ENCODE measurements at places on chromosomes 11 and 22.
A peak's percentile ranks its signal among the peaks of the same experiment; 100 is the strongest.

DNA sequence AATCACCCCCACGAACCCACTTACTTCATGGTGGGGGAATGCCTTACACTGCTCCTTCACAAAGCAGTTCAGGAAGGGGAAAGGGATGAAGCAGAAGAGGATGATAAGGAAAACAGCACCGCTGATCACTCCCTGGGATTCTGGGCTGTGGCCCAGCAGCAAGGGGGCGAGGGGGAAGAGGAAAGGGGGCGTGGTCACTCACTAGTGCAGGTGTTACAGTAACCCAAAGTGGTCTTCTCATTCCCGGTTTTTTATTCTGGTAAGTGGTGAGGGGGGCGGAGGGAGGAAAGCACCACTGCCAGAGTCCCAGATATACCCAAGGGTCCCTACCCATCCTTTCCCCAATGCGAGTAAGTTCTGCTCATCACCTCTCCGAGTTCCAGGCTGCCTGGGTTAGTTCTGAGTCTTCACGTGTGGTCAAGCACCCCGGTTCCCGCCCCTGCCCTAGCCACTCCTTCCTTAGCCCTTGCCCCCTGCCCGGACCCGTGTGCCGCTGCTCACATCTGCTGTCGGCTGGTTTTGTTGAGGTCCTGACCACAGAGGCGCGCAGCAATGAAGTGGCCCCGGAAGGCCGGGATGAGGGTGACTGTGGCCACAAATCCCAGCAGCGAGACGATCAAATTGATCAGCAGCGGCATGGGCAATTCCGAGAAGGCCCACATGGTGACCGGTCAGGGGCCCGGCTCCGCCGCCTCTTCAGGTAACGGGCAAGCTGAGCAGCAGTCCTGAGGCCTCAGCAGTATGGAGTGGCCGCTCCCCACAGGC lies 477 bp downstream of the DPAGT1 start:
- DNase-seq = no peak

DNA sequence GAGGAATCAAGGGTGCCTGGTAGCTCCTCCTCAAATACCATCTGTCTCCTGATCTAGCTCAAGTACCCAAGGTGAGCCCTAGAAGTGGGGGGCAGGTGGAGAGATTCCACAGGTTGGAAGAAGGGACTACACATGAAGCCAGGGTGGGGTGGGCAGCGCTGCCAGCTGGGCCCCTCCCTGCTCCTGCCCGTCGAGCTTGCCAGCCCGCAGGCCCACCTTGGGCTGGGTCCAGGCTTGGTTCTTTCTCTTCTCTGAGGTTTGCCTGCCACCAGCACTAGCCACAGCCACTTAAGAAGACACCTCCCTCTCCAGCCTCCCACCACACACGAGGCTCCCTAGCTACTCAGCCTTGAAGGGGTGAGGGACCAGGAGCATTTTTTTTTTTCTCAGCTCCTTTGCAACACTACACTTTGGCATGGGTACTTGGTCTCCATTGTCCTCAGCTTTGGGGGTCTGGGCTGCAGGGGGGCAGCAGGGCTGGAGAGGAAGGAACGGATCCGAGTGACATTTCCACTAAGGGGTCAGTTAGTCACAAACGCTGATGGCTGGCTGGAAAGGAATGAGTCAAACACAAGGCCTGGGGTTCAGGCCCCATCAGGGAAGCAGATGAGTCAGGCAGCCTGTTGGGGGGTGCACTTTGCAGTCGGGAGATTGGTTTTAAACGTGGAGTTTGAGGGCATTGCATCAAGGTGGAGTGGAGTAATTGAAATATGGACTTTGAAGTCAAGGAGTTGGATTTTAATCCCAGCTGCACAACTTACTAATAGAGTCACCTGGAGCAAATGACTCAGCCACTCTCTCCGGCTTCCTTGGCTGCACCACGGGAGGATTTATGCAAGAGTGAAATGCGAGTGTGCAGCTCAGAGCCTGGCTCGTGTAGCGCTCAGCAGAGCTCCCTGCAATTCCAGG lies 7.4 kb upstream of the NPTXR start:
- no peak for DNase-seq

DNA sequence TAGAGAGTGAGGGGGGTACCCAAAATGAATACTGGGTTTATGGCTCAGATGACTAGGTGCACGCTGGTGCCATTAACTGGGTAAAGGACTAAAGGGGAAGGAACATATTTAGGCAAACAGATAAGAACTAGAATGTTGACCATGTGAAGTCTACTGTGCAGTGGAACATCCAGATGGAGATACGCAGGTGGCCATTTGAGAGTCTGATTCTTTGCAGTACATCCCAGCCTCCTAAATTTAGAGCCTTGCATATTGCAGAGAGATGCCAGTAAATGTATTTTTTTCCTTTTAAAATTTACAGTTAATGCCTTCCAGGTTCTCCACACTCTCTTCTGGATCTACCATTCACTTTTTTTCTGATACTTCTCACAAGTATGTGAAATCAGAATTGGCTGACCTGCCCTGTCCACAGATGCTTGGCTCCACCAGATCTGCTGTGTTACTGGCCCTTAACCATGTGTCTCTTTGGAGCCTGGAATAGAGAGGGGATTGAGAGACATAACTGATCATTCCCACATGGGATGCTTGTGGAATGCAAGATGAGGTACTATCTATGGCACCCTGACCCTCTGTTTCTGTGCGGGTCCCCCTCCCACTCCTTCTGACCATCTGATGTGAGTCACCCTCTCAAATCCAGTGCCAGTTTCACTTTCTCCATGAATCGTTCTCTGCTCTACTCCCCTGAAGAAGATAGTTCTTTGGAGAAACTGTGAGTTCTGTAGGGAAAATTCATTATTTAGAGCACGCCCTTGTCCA lies 77.0 kb upstream of the NCAM1 start:
- no peak for DNase-seq

DNA sequence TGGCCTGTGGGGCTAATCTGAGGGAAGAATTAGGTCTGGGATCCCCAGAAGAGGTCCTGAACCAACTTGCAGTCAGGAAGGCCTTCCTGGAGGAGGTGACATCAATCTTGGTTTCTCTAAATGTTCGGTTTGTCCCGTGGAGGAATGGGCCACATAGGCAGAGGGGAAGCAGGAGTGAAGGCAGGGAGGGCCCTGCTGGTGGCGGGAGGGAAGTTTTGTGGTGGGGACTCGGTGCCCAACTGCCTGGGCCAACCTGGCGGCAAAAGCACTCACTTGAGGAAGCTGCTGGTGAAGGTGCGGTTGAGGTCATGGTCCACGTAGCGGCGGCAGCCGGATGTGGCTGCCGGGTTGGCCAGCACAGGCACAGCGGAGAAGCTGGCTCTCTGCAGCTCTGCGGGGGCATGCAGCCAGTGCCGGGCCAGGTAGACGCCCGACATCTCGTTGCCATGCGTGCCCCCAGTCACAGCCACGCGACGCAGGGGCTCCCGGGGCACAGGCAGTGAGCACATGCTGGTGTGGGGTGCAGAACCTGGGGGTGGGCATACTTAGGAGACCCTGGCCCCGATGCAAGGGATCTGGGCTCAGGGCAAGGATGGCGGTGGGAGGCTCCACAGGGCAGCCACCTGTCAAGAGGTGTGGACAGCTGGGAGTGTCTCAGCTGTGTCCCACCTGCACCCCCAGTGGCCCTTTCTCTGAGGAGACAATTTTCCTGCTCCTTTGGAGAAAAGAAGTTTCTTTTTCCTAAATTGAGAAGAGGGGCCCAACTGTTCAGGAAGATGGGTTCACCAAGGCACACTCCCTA lies 3.8 kb downstream of the ACY3 start:
- peak; percentile 55 for DNase-seq

DNA sequence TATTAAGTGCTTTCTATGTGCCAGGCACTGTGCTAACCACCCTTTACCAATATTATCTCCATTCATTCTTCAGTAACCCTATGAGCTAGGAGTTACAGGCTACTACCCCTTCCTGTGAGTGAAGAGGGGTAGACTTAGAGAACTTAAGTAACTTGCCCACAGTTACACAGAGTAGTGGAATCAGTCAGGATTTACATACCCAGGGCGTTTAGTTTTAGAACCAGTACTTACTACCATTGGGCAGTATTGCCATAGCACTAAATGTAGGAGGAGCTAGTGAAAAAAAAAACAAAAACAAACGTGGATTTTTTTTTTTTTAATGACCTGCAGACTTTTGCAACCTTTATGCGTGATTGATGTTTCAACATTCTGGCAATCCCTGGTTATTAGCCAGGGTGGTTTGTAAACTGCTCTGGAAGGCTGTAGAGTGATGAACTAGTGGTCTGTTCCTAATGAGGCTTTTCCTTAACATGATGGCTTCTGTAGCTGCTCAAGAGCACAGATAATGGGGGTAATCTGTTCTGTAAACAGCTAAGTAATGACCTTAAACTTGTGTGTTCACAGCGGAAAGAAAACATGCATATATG lies 11.4 kb downstream of the TBCEL start:
- no peak for DNase-seq

- DNase-seq = no peak
Observed at GRCh38 chr11:65883786-65884715, 4.2 kb downstream of the FIBP start.

GRCh38 chr11:31813391-31814175 lies 2.5 kb upstream of the PAX6 start:
- DNase-seq = no peak

DNA sequence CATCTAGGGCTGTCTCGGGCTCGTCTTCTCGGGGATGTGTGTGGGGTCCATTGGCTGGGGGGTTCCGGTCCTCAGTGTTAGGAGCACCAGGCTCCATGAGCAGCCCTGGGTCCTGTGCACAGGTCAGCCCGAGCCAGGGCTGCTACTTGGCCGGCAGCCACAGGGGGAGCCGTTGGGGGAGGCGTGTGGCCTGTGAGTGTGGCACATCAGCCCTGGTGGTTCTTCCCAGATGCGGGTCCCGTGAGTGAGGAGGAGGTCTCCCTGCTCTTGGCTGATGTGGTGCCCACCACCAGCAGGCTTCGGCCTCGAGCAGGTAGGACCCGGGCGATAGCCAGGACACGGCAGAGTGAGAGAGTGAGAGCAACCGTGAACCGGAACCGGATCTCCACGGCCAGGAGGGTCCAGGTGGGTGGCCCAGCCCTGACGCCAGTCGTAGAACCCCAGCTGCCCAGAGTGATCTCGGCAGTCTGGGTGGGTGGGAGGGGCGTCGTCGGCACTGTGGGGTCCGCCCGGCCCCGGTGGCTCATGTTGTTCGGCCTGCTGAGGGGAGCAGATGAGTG lies 18.5 kb downstream of the IRF7 start:
- DNase-seq = no peak

GRCh38 chr22:17112491-17113042 lies 8.6 kb downstream of the TMEM121B start:
- DNase-seq = no peak

DNA sequence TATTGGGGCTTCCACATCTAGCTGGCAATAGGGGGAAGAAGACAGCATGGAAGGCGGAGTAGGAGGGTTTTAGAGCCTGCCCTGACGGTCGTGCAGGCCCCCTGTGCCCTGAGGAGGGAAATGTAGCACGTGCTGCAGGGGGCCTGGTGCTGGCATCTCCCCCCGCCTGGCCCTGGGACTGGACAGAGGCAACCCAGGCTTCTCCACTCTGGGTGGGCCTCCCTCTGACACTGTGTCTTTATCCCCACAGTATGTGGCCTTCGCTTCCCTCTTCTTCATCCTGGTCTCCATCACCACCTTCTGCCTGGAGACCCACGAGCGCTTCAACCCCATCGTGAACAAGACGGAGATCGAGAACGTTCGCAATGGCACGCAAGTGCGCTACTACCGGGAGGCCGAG lies 36.8 kb downstream of the KCNC1 start:
- no peak for DNase-seq

DNA sequence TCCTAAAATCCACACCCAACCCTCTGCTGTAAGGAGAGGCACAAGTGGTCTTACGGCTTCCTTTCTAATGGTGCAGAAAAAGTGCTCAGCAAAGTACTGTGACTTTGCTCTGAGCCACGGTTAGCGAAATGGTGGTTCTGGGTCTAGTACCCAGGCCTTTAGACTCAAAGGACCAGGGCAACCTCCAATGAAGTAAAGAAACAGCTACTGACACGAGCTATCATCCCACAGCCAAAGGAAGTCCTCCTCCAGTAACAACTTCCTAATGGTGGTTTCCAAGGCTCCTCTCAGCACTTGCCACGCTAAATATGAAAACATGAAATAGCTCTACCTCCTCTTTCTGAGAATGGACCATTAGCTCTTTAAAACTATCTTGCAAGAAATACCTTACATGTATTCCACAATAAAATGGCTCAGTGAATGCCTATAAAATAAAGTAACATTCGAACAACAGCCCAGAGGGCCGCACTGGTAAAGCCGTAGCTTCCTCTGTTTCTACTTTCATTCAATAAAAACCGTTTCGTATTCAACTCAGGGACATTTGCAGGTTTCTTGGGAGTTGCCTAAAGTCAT lies 122.4 kb downstream of the ETS1 start:
- DNase-seq = peak; percentile 53
